Stomach (tissue), 19 donors: ENCODE measurements at places on chromosomes 2 and 18. TPM values are rescaled to one million over a fixed set of nuclear protein-coding genes. Genes with fewer than 3 reads are reported as not detected.

EHD3 gene
- polyA plus RNA-seq = 7.5 TPM

C2orf78 gene
- polyA plus RNA-seq = not detected

CYP27A1 gene
- polyA plus RNA-seq = 10.4 TPM

OTOF gene
- 0.18 TPM for polyA plus RNA-seq

THUMPD2 gene
- 9.3 TPM for polyA plus RNA-seq

OSR1 gene
- polyA plus RNA-seq = 3.6 TPM

KCNG2 gene
- polyA plus RNA-seq = not detected

METAP1D gene
- polyA plus RNA-seq = 2.9 TPM
